Ecto neural progenitor cell (in vitro differentiated cells): ENCODE measurements at places on chromosomes 6 and 20.

DNA sequence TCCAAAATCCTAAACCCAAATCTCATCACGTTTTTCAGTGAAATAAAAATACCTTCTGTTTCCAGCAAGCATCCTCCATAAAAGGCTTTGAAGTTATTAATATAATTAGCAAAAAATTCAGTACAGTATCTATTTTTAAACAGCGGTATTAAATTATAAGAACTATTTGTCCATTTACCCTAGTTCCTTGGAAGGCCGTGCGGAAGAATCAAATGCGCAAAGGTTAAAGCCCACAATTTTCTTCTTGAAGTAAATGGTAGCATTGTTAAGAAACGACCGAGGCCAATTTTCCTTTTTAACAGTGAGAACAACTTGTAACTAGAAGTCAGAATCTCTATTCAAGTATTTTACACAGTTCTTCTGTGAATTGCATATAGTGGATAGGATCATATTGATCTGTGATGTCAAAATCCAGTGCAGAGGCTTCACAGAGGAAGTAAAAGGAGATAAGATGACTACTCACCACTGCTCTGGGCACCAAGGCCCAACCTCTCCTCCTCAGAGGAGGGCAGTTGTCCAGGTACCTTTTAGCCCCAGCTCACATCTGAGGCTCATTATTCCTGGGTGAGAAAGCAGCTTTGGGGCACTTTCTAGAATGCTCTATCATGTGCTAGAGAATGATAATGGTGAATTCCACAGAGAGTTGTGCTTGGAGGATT lies 36.3 kb downstream of the TNFAIP3 start:
- no peak for DNase-seq

DNA sequence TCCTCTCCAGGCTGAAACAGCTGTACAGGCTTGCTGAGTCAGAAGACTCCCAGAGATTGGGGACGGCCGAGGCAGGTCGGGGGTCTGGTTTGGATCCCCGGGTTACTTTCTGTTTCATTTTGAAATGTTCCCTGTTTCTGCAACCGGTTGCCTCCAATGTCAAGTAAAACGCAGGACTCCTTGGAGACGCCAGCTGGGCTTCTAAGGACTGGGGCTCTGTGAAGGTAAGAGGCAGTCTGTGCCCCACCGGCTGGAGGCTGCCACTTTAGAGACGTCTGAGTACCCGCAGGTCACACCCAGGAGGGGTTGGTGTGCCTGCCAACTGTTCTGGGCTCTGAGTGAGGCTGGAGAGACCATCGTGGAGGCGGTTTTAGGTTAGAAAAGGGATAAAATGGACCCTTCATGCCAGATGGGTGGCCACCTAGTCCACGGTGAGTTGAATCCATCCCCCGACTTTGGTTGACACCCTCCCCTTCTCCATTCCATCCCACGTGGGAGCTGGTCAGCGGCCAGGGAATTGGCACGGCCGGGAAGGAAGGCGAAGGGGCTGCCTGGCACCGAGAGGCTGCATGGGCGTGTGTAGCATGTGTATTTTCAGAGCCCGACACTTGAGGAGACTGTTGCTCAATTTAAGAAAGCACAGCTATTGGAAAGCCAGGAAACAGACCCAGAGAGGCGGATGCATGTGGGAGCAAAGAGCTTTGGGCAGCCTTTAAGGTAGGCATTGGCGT lies 240.9 kb downstream of the PHACTR1 start:
- DNase-seq: peak; percentile 47

DNA sequence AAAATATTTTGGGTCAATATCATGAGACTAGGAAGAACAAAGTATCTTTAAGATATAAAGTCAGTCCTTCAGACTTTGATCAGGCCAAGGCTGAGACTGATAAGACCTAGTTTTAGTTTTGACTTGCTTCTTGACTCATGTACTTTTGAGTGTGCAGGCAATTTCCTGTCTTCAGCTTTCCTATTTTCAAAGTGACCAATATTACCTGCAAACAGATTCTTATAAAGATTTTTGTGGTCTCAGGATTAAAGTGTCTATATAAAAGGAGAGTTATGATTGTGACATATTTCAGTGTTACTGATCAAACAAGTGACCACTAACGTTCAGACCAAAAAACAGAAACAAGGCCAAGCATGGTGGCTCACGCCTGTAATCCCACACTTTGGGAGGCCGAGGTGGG lies 36.0 kb upstream of the AKIRIN2 start:
- no peak for DNase-seq

GRCh38 chr20:53926428-53927028 lies 143.9 kb downstream of the BCAS1 start:
- no peak for DNase-seq

- no peak for DNase-seq
Measured at GRCh38 chr6:122476131-122476530, 4.5 kb upstream of the SERINC1 start.

GRCh38 chr6:109795994-109796555 lies 105.0 kb downstream of the FIG4 start:
- no peak for DNase-seq

DNA sequence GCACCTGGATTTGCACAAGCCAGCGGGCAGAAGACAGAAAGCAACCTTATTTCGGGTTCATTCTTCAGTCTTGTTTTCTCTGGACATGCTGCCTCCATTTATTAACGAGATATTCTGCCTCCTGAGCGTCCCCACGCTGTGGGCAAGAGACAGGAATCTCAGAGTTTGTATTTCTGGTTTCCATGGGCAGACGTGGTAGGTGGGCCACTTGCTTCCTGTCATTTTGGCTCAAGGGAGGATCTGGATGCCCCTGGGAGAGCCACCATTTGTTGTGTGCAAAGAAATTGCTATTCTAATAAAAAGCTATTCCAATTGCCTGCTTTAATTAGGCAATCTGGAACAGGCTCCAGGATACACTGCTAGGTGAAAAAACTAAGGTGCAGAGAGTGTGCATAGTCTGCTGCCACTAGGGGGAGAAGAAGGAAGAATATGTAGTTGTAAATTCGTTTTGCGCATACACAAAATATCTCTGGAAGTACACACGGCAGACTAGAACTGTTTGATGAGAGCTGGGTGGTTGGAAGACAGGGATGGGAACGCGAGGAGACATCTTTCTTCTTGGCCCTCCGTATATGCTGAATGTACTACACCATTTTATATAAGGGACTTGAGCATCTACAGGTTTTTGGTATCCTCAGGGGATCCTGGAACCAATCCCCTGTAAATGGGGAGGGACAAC lies 30.1 kb upstream of the SLC16A10 start:
- no peak for DNase-seq

- DNase-seq: no peak
Measured at GRCh38 chr6:165822501-165822900, 159.5 kb upstream of the PDE10A start.

DNA sequence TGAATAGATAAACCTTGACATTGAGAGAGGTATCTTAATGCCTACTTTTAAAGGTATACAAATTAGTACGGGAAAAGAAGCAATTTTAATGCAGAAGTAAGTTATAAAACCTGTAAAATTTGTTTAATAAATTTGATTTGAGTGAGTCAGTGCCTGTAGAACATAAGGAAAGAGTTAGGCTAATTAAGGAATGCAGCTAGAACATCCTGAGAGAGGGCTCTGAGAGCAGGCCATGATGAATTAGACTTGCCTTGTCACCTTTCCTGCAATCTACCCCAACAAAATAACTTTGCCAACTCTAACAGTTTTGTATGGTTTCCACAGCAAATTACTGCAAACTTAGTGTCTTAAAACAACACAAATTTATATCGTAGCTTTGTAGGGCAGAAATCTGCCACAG lies 700.8 kb downstream of the RFPL4B start:
- DNase-seq: no peak
